ENCODE measurements at places on chromosomes 11 and 22.

- DNase-seq, result no peak
Measured at GRCh38 chr22:46549563-46549840, 12.1 kb upstream of the CELSR1 start.

GRCh38 chr11:82975882-82976281 is 74.3 kb downstream of the DDIAS start:
- DNase-seq, result no peak

DNA sequence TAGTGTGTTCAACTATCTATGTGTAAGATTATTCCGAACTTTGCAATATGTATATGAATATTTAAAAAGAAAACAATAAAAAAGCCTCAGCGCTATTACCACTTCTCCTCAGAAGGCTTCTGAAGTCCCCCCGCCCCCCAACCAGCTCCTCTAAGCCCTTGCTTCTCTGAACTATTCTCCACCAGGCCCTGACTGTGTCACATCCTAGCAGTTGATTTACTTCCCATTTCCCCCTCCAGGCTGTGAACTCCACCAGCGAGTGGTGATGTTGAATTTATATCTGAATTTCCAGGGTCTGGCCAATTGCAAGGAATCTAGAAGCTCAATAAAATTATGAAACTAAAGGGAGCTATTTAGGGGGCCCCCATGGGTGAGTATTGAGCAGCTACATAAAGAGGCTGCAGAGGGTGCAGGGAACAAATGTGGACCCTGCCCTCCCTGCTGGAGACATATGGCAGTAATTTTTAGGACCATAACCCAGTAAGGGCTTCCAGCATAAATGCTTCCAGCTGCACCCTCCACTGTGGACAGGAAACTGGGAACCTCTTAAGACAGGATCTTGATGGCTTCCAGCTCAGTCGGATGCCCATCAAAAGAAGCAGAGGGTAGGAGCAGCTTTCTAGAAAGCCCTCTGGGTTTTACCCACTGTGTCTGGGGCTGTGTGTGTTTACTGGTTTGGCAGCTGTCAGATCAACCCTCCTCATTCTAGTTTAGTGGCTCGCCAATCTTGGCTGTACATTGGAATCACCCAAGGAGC is 81.4 kb downstream of the TIMP3 start:
- no peak for DNase-seq

DNA sequence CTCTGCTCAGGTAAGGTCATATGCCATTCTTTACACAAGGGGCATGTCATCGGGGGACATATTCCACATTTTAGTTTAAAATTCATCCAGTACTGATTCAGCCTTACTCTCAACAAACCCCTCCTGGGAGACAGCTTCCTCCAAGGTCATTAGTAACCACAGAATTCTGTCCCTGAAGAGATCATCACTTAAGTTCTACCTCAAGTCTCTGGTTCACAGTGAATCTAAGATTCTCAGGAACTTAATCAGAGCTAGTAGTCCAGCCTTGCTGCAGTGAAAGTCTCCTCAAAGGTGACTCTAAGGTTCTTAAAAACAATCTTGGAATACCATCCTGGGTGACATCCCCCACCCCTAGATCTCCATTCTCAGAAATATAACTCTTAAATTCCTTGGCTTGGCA is 18.9 kb upstream of the GDPD4 start:
- no peak for DNase-seq
